ENCODE measurements at places on chromosomes 3 and 15. TPM values are rescaled to one million over a fixed set of nuclear protein-coding genes. Genes with fewer than 3 reads are reported as not detected.

ANKRD63 gene
- 1.6 TPM for total RNA-seq

LRTM1 gene
- total RNA-seq = not detected

ZNF502 gene
- 5.5 TPM for total RNA-seq

CD80 gene
- total RNA-seq = 0.46 TPM

EHD4 gene
- total RNA-seq = 39.7 TPM

CPNE9 gene
- 0.37 TPM for total RNA-seq

AMIGO3 gene
- 0.43 TPM for total RNA-seq

CLDN16 gene
- 3.2 TPM for total RNA-seq

SNX22 gene
- 1.0 TPM for total RNA-seq

STRC gene
- 1.6 TPM for total RNA-seq

TMEM207 gene
- total RNA-seq = not detected

CACNA2D2 gene
- total RNA-seq = 1.8 TPM

LIPH gene
- total RNA-seq = 34.0 TPM

AP4E1 gene
- 7.3 TPM for total RNA-seq
